Posterior cingulate gyrus (tissue), 11 donors: ENCODE measurements at places on chromosomes 7 and 10.
A peak's percentile ranks its signal among the peaks of the same experiment; 100 is the strongest.

DNA sequence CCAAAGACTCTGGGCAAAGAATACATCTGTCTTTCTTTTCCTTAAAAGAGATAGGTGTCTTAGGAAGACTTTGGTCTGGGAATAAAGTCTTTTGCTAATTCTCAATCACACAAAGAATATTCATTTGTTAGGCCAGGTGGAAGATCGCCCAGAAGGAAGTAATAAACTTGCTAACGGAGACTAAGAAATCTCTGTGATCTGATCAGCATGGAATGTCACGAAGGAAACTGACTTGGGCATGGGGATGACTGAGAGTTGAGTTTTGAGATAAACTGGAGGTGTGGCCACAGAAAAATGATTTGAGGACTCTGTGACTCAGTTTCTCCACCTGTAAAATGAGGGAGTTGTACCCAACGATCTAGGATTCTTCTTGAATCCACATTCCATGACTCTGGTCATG lies 161.1 kb upstream of the SVIL start:
- DNase-seq = no peak

DNA sequence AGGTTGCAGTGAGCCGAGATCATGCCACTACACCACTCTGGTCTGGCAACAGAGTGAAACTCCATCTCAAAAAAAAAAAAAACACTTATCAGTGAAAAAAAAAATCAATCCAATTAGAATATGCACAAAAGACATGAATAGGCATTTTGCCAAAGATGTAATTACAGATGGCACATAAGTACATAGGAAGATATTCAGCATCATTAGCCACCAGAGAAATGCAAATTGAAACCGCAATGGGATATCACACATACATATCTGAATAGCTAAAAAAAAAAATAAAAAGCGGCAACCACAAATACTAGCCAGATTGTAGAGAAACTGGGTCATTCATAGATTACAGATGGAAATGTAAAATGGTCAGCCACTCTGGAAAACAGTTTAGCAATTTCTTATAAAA lies 1310.8 kb downstream of the XPNPEP1 start:
- no peak for DNase-seq

DNA sequence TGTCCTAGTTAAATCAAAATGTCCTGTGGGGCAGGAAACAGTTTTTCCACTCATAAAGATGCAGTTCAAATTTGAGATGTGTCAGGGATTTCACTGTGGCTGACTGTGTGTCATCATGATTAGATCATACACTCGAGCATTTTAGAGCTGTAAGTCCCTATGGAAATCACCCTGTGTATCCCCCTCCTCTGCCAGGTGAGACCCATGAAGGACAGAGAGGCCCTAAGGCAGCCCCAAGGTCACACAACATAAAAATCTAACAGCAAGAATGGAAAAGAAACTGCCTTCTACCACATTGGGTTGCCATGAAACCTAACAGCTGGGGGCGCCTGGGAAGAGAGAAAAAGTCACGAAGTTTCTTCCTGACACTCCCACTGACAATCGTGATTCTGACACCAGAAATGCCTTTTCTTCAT lies 135.8 kb downstream of the KCNMA1 start:
- no peak for DNase-seq

- no peak for DNase-seq
These were observed 89.1 kb downstream of the CELF2 start for GRCh38 chr10:11106621-11107374.

DNA sequence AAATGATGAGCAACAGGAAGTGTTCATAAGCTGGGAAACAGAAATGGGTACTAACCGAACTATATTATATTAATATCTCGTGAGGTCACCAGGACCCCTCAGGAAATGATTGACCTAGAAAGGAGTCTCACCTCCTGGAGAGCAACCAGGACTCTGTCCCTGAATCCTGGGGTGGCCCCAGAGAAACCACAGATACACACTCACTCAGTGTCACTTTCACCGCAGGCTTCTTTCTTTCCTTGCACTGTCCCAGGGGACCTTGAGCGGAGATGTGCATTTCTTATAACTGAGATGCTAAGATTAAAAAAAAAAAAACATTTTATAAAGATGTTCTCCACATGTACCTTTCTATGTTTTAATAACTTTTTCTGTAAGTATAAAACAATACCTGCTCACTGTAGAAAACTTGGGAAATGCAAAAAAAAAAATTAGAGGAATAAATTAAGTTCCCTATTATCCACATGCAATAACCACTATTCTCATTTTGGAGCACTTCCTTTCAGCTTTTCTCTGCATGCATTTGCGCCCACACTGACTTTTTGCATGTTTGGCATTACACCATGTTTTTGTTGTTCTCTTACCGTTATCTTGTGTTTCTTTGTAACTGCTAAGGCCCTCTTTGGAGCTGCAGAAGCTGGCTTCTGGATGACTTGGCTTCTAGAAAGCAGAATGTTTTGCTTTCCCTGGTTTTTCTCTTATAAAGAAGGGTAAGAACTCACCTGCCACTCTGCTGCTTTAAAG lies 15.0 kb downstream of the NOD1 start:
- no peak for DNase-seq

GRCh38 chr10:99080275-99080945 lies 155.2 kb downstream of the HPSE2 start:
- DNase-seq = no peak

GRCh38 chr7:146722986-146723385 lies 606.4 kb downstream of the CNTNAP2 start:
- DNase-seq = no peak

DNA sequence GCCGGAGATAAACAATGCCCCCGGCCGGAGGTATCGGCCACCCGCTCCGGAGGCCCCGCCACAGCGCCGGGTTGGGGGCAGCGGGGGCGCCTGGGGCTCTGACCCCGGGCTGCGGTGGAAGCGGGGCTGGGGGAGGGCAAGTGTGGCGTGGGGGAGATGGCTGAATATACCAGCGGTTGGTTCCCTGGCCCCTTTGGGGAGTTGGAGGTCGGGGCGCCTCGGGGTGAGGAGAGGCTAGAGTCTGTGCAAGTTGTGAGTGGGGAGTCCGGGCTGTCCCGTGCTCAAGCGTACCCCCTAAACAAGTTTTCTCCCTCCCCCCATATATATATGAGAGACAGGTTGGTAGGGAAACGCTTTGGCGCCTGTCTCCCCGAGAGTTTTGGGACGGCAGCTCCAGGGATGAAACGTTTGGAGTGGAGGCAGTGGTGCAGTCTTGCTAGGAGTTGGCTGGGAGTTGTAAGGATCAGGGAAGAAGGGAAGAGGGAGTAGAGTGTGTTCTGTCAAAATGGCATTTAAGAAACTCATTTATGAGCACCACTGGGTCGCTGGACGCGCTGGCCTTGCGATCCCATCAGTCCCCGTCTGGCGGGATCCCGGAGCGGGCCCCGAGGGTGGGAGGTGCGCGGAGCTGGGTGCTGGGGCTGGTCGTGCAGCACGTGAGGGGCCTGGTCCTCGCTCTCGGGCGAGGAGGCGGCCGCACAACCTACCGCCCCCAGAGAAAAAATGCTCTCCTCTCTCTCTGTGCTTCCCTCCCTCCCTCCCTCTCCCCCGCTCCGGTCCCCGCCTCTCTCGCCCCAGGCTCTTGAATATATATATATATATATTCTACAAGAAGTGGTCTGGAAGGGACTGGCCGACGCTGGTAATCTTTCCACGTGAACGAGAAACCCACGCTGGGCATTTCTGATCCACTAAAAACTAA lies 1.1 kb downstream of the TET1 start:
- DNase-seq = no peak

DNA sequence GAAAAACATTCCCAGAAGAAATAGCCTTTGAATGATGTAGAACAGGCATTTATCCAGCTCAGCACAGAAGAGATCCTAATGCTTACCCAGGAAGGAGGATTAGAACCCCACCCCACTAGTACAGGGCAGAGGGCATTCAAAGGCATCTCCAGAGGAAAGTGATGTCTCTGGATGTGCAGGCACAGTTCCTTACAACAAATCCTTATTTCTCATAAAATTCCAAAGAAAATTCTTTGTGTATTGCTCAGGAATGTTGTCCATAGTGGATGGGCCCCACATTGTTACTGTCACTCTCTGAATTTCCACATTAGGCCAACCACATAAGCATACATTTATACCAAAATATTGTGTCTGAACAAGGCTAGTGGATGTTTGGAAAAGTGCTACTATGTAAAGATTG lies 243.0 kb downstream of the ADRA2A start:
- DNase-seq = no peak

DNA sequence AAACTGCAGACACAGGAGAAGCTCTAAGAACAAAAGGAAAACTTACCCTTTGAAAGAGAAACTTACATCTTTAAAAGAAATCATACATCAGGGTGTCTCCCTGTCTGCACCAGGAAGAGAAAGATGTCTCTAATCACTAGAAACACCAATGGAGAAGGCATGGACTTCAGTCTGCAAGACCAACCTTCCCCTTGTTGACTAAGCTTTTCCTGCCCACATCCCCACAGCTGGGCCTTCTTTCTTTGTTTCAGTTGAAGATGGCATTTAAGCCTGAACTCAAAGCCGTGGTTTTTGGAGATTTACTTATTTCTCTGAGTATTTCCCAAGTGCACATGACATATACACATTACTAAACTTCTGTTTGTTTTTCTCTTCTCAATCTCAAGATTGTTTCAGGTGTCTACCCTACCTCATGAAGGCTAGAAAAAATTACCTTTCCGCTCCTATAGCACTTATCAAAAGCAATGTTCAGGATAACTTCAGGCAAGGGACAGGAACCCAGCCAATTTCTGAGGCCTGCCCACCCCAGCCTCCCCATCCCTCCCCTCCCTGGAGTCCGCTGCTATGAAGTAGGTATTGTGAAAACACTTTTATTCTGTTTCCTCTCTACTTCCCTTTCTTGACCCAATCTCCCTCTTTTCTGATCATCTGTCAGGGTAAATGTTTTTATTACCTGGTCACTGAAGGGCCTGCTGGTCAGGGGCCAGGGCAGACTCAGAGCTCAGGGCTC lies 2.8 kb upstream of the SLC29A3 start:
- DNase-seq = no peak

DNA sequence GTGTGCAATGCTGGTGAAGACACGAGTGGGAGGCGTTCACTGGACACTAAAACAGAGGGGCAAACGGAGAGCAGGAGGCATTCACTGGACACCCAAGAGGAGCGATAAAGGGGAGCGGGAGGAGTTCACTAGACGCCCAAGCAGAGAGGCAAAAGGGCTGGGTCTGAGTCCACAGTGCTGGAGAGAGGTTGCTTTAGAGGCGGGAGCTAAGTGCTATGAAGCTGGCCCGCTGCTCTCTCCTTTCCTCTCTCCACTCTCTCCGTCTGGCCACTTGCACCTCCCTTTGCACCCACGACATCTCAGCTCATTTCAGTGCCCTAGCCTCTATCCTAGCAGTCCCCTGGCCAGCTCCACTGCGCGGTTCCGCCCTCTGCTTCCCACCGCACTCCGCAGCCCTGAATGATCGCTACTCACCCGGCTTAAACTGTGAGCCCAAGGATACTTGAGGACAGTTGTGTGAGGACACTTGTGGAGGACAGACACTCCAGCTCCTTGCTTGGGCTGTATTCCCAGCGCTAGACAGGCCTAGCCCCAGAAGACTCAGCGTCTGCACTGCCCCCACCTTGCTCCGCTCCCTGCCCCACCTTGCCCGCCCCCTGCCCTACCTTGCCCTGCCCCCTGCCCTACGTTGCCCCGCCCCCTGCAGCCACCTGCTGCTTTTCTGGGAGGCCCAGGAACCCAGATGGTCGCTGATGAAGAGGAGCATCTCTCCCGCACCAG lies 78.8 kb upstream of the CPXM2 start:
- no peak for DNase-seq

DNA sequence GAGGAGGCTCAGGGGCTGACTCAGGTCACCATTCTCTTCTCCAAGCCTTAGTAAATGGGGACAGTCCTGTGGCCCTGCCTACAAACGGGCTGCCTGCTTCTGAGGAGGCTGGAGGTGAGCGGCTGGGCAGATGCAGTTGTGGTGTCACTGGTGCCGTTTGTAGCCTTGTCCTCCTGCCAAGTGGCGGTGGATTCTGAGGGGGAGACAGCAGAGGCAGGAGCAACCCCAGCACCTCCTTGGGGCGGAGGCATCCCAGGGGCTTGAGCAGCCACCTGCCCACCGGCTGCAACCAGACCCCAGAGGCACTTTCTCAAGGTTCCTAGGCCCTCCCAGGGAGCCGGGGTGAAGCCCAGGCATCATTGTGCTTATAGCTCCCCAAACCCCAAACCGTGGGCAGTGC lies 112.5 kb downstream of the ZMIZ1 start:
- DNase-seq = no peak

- peak; percentile 76 for DNase-seq
These were observed 26.5 kb upstream of the TRIL start for GRCh38 chr7:28984631-28985030.

DNA sequence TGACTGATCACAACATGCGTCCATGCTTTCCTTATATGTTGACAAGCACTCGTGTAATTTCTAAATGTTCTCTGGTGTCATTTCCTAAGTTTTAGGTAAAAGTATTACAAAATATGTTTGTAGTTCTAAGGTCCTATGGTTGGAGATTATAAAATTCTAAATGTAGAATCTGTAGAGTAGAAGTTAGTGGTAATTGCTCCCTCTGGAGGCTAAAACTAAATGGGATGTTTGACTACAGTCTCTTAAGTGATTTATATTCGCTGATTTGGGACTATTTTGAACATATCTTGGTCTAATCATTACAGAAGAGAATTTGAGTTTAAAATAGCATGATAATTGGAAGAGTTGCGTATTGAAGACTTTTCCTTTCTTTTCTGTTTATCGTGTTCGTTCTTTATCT lies 74.1 kb downstream of the ZMYND11 start:
- DNase-seq = no peak

DNA sequence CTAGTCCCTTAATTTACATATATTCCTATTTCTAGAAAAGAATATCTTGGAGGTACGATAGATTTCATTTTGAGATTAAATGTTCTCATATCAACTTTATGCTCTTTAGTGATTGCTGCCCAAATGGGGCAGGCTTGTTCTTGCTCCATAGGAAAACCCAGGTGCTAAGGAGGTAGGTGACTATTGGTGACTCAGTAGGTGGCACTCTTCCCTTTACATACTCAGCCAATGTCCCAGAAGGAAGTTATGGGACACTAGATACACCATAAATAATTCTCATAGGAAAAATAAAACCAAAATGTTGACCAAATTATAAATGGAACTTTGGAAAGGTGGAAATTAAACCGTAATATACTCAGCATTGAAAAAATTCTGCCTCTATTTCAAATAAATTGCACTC lies 4.0 kb downstream of the SKAP2 start:
- no peak for DNase-seq

DNA sequence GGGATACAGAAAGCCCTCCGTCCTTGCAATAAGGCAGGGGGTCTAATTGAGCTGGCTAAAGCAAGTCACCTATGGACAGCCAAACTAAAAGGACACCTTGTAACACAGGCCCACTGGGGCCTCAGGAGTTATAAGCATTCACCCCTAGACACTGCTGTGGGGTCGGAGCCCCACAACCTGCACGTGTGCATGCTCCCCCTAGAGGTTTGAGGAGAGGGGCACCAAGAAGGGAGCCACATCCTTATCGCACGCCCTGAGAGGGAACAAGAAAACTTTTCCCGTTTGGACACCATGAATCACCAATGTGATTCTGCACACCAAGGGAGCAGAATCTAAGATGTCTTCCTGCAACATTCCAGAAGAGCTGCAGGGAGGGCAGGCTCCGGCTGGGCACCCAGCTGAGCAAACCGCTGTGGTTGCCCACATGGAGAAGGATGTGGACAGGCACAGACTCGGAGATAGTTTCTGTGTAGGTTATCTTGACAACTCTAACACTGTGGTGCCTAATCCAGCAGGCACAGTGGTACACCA lies 17.7 kb upstream of the TARP start:
- DNase-seq = no peak
